A549 treated with dexamethasone at 1 μM for 4 hours (cell line): ENCODE measurements at places on chromosomes 12 and 14. TPM values are rescaled to one million over a fixed set of nuclear protein-coding genes. Genes with fewer than 3 reads are reported as not detected.

ABCB9 gene
- 9.0 to 12.1 TPM (median 10.8 TPM) in 5 replicates for total RNA-seq

TSPAN19 gene
- 0.13 TPM in 1 of 5 replicates, not detected in the others for total RNA-seq

TRIP11 gene
- total RNA-seq, result 5.3 to 12.4 TPM (median 10.4 TPM) in 5 replicates

DNAAF2 gene
- 10.8 to 12.6 TPM (median 11.4 TPM) in 5 replicates for total RNA-seq

LGR5 gene
- total RNA-seq, result 0.02 TPM in 1 of 5 replicates, not detected in the others

GNB3 gene
- 0.59 to 2.3 TPM (median 1.5 TPM) in 5 replicates for total RNA-seq

SNAPC1 gene
- total RNA-seq, result 10.1 to 12.2 TPM (median 11.6 TPM) in 5 replicates

NID2 gene
- total RNA-seq, result 29.2 to 42.4 TPM (median 31.9 TPM) in 5 replicates

PPP1R1A gene
- 0.09 to 0.27 TPM (median 0.25 TPM) in 5 replicates for total RNA-seq

GPX2 gene
- 172 to 291 TPM (median 185 TPM) in 5 replicates for total RNA-seq

KRT83 gene
- total RNA-seq, result 2.4 to 3.0 TPM (median 2.8 TPM) in 5 replicates

LRRK2 gene
- 1.1 to 1.9 TPM (median 1.3 TPM) in 5 replicates for total RNA-seq

LRIG3 gene
- 3.6 to 4.8 TPM (median 3.8 TPM) in 5 replicates for total RNA-seq

CLECL1 gene
- total RNA-seq, result not detected in 5 replicates

ZNF705A gene
- not detected in 5 replicates for total RNA-seq

MYRFL gene
- 0.07 TPM in 1 of 5 replicates, not detected in the others for total RNA-seq

GPHN gene
- total RNA-seq, result 11.1 to 14.7 TPM (median 12.6 TPM) in 5 replicates

PLXNC1 gene
- 0.07 to 0.16 TPM (median 0.08 TPM) in 5 replicates for total RNA-seq

FGF23 gene
- total RNA-seq, result not detected in 5 replicates

FGF6 gene
- not detected in 5 replicates for total RNA-seq

SYCP3 gene
- 0.04 to 0.16 TPM (median 0.09 TPM) in 4 of 5 replicates, not detected in the other for total RNA-seq

KERA gene
- total RNA-seq, result not detected in 5 replicates

CCT2 gene
- 288 to 351 TPM (median 298 TPM) in 5 replicates for total RNA-seq

PLEKHH1 gene
- total RNA-seq, result 1.7 to 4.0 TPM (median 2.7 TPM) in 5 replicates

DNAI7 gene
- total RNA-seq, result 0.06 to 0.16 TPM (median 0.14 TPM) in 5 replicates
